GM23248 (cell line): ENCODE measurements at places on chromosomes 3 and 15.
A peak's percentile ranks its signal among the peaks of the same experiment; 100 is the strongest.

DNA sequence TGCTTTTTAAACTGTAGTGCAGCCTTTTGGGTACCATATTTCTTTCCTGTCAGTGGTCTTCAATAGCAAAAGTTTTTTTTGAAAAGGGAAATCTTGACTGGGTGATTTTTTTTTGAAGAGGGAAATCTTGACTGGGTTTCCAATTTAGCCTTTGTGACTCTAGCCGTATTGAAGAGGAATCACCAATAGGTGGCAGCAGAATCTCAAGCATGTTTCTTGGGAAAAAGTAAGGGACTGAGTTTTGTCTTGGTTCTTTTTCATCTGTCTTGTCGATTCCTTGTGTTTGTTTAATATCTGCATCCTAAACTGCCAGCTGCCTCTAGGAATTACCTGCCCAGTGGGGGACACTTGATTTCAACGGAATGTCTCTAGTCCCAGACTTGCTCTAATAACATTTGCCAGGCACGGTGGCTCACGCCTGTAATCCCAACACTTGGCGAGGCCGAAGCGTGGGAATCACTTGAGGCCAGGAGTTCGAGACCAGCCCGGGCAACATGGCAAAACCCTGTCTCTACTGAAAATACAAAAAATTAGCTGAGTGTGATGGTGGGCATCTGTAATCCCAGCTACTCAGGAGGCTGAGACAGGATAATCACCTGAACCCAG, 89.2 kb downstream of the RBPMS2 start:
- peak; percentile 76 for DNase-seq

GRCh38 chr15:56913670-56914069, 4.8 kb upstream of the TCF12 start:
- DNase-seq: peak; percentile 24

GRCh38 chr3:84679211-84679610, 279.6 kb upstream of the CADM2 start:
- no peak for DNase-seq

GRCh38 chr15:45174069-45174468, 13.7 kb downstream of the SHF start:
- DNase-seq: no peak

DNA sequence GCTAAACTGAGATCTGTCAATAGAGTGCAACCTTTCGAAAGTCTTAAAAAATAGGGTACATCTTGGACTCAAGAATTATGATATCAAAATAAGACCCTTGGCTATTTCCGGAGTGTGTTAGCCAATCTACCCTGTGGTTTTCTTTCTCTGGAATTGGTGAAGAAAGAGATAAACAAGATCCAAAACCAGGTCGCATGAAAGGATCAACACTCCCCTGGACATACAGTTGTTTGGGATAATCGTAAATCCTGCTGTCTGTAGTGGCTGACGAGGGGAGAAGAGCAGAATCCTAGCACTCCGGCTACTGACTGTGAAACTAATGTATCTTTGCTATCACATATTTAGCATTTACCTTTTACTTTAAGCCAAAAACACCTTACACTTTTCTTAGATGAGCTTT, 30.9 kb downstream of the FNDC3B start:
- no peak for DNase-seq

- no peak for DNase-seq
Measured at GRCh38 chr3:191301782-191302411, 27.3 kb upstream of the CCDC50 start.

- no peak for DNase-seq
Measured at GRCh38 chr15:69071260-69071659, 56.8 kb downstream of the NOX5 start.

GRCh38 chr15:43211224-43211735, 9.5 kb downstream of the EPB42 start:
- DNase-seq: no peak

DNA sequence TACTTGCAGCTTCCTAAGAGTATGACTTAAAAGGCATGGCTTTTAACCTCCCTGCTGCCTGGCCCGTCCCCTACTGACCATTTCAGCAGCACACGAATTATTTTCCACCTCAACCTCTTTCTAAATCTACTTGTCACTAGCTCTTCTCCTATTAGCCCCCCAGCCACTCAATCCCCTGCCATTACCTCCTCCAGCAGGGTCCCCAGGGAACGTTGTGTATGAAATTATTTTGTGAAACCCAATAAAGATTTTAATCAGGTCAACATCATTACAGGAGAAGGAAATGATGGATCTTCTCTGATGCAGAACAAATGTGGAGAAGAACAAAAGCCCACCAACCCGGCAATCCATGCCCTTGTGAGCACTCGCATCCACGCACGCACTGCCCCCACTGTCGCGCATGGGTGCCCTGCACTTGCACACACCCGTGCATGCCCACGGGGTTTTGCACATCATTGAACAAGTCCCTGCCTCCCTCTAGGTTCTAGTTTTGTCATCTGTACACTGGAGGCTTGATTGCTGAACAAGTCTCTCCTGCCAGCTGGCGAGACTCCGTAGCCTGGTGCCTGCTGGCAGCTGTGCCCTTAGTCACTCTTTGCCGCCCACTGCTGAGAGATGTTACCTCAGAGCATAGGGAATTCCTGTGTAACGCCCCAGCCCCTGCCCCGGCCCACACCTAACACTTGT, 51.6 kb downstream of the LINGO1 start:
- peak; percentile 61 for DNase-seq

DNA sequence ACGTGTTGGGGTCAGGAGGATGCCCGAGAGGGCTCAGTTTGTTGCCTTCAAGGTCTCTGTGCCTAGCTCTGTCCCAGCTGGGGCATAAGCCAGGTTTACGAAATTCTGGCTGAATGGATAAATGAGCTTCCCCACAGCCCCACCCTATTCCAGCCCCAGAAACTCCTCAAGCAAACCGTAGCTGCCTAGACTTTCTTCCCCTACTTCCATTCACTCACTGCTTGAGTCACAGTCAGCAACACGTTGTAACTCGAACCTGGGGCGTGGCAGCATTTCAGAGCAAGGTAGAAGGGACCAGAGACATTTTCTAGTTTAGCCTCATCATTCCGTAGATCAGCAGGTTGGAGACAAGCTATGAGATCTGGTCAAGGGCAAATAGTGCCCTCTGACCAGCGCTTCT, 24.2 kb downstream of the NMNAT3 start:
- DNase-seq: no peak

GRCh38 chr15:92184142-92184541, 209.5 kb upstream of the ST8SIA2 start:
- DNase-seq: no peak

GRCh38 chr3:111601810-111602209, 6.7 kb upstream of the ZBED2 start:
- no peak for DNase-seq

GRCh38 chr3:3191675-3192285, 12.3 kb upstream of the CRBN start:
- DNase-seq: no peak

DNA sequence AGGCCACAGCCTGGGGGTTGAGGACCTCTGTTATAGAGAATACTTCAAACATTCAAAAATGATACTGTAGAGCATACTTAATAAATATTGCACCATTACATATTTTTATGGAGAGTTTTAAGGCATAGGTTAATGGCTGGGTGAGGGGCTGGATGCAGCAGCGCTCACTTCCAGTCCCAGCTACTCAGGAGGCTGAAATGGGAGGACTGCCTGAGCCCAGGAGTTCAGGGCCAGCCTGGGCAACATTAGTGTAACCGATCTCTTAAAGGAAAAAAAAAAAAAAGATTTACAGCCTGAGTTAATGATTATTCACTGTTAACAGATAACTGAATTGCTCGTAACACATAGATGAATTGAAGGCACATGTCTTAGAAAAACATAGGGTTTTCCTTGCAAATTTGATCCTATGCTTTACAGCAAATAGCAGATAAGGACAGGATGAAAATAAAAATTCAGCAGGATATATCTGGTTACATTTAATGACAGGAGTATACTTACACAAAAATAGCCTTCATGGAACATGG, 282.9 kb downstream of the TBC1D5 start:
- no peak for DNase-seq

GRCh38 chr3:186044427-186044826, 64.5 kb downstream of the ETV5 start:
- DNase-seq: no peak

GRCh38 chr15:64898406-64898805, 13.3 kb upstream of the ANKDD1A start:
- no peak for DNase-seq

- DNase-seq: no peak
Measured at GRCh38 chr15:53490341-53490740, 269.1 kb downstream of the WDR72 start.

DNA sequence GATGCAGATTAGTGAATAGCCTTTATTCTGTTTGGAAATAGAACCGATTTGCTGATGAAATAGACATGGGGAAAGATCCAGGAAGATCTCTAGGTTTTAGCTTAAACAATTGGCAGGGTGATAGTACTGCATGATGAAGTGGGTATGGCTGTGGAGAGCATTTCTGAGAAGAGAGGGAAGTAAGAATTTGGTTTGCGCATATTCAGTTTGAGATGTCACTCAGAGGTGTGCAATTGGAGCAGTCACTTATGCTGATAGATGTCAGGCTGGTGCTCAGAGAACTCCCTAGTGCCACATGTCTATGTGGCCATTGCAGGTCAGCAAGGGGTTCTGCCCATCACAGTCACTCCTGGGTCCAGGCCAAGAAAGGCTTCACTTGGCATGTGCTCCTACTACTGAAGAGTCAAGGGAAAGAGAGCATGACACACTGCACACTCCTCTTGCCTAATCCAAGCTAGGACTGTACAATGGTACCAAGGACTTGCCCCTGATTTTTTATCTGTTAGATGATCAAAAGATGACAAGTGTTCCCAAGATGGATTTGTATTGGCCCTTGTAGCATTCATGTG, 57.2 kb upstream of the ST8SIA2 start:
- DNase-seq: no peak

DNA sequence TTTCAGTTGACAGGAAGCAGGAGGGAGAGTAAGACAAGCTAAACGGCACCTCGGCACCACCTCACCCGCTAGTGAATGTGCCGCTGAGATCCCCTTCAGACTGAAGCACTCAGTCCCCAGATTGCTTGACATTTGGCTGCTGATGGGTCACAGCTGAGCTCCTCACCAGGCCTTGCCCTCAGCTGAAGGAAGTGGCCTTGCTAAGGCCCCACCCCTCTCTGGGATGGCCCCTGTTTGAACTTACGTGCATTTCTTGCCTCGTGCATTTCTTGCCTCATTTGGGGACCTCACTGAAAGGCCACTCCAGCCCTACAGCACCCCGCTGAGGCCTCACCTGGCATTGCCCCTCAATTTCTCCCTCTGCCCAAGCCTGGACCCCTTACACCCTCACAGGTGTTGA, 39.8 kb downstream of the EOGT start:
- DNase-seq: peak; percentile 24

DNA sequence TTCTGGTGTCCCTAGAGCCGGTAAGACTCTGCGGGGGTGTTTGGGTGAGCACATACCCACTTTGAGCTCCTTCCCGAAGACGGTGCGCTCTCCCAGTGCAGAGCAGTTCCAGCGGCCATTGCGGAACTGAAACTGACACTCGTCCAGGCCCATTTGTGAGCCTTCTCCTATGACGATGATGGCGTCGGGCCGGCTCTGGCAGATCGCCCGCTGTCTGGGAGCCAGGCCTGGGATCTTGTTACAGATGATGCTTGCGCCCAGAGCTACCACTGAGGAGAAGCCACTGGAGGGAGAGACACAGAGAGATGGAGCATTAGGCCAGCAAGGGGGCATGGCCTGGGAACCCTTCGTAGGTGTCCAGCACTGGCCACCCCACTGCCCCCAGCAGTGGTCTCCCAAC, 5.0 kb downstream of the WNT7A start:
- no peak for DNase-seq

DNA sequence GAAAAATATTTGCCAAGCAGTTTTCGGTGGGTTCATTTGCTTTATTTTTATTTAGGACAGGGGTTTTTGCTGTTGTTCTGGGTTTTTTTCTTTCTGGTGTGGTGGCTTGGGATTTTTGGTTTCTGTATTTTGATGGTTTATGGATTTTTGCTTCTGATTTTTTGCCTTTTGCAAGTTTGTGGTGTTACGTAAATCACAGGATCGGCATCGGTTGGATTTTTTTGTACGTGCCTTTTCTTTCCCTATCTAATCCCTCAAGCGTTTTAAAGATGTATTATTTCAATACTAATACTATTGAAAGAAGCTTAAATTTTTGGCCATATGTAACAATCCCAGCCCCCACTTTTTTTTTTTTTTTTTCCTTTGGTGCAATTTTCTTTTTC, 782 bp upstream of the BCL6 start:
- DNase-seq: peak; percentile 51

GRCh38 chr3:48402281-48402732, 27.6 kb downstream of the PLXNB1 start:
- DNase-seq: peak; percentile 97
